ENCODE measurements at places on chromosomes 1 and 21. TPM values are rescaled to one million over a fixed set of nuclear protein-coding genes. Genes with fewer than 3 reads are reported as not detected.

GRCh38 chr1:119871881-119872280 is 24.4 kb downstream of the ADAM30 start:
- no peak for DNase-seq

DNA sequence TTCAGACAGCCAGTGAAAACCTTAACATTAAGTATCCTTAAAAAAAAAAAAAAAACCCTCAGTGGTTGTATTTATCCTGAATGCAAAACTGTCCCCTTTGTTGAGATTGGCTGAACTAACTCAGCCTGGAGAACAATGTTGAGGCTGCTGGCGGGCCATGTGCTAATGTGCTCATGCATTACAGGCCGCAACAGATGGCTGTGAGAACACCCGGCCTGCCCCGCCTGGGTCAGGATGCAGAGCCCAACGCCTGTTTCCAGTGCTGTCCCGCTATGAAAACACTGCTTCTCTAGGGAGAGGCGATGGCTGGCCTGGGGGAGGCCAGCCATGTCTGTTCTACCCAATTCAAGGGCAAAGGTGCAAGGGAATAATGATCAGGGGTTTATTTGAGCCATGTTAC is 13.8 kb downstream of the OLIG2 start:
- no peak for DNase-seq

GRCh38 chr1:209072481-209072880 is 511.0 kb upstream of the CAMK1G start:
- DNase-seq: no peak

DNA sequence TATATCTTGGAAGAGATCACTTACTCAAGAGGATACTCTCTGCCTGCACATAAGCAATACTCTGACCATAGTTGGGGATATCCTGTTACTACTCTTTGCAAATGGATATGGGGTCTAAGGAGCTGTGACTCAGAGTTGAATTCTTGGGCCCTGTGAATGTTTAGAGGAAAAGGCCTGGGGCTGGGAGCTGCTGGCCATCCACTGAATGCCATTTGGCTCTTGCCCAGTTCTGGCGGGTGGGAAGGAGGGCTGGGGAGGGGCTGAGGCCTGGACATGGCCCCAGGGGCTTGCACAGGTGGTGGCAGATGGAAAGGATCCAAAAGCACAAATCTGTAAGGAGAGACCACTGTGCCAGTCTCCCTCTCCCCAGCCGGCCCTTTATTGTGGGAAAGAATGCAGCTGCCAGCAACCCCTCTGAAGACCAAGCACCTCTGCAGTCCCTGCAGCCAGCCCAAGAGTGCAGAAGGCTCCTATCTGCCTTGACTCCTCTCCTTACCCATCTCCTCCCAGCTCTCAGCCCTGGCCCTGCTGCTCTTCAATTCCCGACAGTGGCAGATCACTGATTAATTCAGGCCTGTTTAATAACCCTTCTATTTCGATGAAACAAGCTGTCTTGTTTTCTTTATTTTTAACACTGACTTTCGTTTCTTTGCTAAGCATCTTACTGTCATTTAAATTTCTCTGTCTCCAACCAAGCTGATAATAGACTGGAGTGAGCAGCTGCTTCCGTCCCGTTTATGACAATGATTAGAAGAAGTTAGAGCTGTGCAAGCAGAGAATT is 12.1 kb downstream of the PLXNA2 start:
- DNase-seq: no peak

The BSND gene
- not detected for polyA plus RNA-seq

The PLA2G2F gene
- not detected for polyA plus RNA-seq

The RGS16 gene
- polyA plus RNA-seq: 0.13 TPM

All from A549 (cell line).